ENCODE measurements at places on chromosomes 16 and 17. TPM values are rescaled to one million over a fixed set of nuclear protein-coding genes. Genes with fewer than 3 reads are reported as not detected.

The HS3ST3A1 gene
- polyA plus RNA-seq: 2.6 TPM

The TPSG1 gene
- 1.1 TPM for polyA plus RNA-seq

The ZG16 gene
- polyA plus RNA-seq: 0.09 TPM

The MT1A gene
- not detected for polyA plus RNA-seq

The CD300LF gene
- polyA plus RNA-seq: 0.83 TPM

The NPIPB13 gene
- polyA plus RNA-seq: 12.3 TPM

The HOXB4 gene
- 26.4 TPM for polyA plus RNA-seq

The DLX3 gene
- 1.5 TPM for polyA plus RNA-seq

The CMTM2 gene
- polyA plus RNA-seq: 0.33 TPM

The MYLK3 gene
- polyA plus RNA-seq: 0.59 TPM

Measured in renal cortex interstitium (tissue), 15 donors.